NCI-H1092 (cell line): ENCODE measurements at places on chromosomes 3 and 15.

- DNase-seq: no peak
These were observed 213.1 kb downstream of the FOXP1 start for GRCh38 chr3:71370467-71370866.

- DNase-seq: no peak
These were observed 75.3 kb downstream of the TMEM108 start for GRCh38 chr3:133113526-133113925.

- DNase-seq: no peak
These were observed 103.1 kb downstream of the LRIG1 start for GRCh38 chr3:66397745-66398144.

DNA sequence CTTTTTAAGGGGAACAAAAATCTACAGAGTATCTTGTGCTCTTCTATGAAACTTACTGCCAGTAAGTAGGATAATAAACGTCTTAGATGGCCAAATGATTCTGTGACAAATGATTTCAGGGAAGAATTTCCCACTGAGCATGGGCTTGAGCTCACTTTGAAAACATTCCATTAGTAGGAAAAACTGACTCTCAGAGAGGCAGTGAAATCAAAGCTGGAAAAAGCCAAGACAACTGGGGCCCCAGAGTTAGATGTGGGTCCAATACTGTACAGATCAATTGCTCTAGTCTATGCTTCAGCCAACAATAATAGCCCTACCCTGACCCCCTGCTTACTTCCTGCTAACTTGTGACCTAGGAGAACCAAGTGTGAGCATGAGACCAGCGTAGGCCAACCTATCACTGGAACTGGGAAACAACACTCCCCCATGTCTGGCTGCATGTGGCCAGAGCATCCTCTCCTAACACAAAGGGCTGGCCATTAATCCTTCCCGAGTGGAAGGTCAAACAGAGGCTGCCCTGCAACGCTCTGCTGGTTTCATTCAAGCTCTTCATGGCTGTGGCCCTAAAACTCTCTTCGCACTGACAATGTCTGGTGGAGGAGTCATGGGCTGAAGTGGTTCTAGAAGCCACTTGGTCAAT is 68.8 kb downstream of the FOXB1 start:
- DNase-seq: no peak

DNA sequence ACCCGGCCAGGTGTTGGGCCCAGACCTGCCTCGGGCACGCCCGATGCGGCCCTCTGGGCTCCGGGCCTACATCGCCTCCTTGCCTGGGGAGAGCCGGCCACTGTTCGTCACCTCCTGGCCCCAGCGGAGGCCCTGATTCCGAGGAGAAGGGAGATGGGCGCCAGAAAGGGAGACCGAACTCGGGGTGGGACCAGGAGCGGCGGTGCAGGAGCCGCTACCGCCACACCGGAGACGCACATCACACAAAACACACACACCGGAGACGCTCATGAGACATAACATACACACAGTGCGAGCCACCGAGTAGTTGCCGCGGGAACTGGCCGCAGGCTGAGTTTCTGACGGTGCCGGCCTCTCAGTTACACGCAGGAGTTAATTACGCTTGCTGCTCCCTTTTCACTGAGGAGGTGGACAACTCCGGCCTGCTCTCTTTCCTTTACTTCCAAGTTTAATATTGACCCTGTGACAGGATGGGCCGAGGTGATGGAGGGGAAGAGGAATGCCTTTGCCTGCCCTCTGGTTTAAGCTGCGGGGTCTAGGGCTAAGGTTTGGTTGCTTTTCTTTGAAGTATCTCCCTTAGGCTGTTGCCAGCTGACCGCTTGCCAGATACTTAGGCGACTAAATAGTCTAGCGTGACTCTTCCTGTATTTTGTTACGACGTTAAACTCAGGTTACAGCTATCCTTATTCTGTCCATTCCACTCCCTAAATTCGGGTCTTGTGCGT is 570 bp downstream of the PCNP start:
- peak; percentile 58 for DNase-seq

DNA sequence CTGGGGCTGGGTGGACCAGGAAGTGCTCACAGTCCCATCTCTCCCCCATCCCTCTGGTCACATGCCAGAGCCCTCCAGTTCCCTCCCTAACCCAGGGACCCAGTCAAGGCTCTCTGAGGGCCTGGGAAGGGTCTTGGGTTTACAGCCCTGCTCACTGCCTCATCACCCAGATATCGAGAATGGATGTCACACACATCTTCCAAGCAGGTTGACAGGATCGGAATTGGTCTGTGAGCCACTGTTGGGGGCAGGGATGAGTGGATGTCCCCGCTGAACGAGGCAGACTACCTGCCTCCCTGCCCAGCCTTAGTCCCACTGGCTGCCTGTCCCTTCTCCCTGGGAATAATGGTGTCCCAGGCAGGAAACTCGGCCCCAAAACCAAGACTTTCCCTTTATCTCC is 20.0 kb upstream of the GOLGA6C start:
- no peak for DNase-seq

GRCh38 chr3:182671541-182671940 is 121.8 kb upstream of the ATP11B start:
- no peak for DNase-seq

GRCh38 chr15:31272558-31273257 is 53.9 kb upstream of the KLF13 start:
- no peak for DNase-seq

GRCh38 chr15:40439960-40440742 is 602 bp upstream of the BAHD1 start:
- DNase-seq: no peak

GRCh38 chr15:33846862-33847261 is 121.4 kb upstream of the CHRM5 start:
- no peak for DNase-seq

- no peak for DNase-seq
These were observed 5.2 kb downstream of the NKTR start for GRCh38 chr3:42605546-42606173.

DNA sequence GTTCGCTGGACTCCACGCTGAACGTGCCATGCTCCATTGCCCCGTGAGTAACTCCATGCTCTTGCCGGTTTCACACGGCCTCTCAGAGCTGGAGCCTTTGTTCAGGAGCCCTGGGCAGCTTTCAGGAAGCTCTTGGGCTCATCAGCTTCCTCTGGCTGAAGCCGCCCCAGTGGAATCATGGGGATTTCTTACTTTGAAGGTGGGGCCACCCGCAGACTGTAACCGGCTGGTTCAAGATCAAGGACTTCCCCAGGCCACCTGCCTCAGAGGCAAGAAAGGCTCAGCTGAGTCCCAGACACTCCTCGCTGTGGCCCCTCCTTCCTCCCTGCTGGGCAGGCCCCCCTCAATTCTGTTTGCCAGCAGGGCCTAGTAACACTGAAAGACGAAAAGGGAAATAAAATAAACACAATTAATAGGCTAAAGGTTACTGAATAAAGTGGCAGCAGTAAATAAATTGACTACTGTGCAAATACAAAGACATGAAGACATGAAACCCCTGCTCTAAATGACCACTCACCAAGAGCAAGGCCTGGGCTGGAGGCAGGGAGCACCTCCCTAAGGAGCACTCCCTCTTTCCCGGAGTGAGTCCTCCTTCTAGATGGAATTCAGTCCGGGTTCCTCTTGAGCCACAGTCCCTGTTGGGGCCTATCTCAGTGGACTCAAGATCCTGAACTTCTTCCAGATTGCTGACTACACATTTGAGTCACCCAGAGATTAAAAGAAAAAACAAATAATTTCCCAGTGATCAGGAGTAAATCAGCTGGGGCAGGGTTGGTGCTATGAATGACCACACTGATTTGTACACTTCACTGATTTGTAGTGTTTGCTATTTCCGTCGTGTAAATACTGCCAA is 51.0 kb downstream of the ZDHHC19 start:
- DNase-seq: no peak

DNA sequence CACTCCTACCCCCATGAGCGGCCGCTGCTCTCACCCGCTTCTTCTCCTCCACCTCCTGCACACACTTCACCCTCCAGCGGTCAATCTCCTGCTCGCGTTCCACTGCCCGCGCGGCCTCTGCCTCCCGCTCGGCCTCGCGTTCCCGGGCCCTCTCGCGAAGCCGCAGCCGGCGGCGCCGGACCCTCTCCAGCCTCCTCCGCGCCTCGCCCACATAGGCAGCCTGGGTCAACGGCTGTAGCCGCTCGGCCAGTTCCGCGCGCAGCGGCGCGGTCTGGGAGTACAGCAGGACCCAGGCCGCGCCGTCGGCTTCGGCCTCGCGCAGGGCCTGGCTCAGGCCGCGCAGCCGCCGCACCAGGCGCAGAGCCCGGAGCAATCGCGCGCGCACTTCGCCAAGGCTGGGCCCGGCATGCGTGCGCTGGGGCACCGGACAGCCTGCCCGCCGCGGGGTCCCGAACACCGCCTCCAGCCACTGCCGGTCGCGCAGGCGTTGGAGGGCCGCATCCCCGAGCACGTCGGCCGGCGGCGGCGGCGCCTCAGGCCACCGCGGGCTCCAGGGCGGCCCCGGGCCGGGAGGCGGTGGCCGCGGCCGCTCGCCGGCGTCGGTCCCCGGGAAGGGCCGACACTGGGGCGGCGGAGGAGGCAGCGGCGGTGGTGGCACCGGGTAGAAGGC is 595 bp downstream of the PDCD7 start:
- no peak for DNase-seq

DNA sequence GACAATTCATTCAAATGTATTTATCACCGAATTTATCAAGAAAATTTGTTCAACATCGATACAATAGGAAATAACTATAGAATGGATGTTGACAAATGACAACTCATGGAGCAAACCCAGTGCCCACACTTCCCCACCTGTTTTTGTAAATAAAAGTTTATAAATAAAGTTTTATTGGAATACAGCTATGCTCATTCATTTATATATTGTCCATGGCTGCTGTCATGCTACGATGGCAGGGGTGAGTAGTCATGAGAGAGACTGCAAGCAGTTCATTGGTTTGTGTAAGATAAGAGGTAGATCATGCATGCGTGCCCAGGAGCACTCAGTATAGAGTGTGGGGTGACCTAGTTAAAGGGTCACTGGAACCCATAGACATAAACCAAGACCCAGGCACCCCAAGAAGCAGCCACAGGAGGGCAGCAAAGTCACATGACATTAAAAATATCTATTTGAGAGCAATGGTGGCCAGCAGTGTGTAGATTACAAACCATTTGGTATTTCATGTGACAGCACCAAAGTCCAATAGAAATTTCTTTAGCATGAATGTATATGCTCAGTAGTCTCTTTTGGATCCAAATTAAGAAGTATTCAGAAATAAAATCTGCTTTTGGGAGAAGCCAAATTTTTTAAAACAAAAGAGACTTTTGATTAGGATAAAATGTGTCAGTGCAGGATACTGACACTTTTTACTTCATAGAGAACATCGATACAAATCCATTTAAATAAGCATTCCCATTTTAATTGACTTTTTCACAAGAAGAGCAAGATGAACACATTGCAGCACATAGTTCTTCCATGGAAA is 794.8 kb downstream of the MCTP2 start:
- peak; percentile 2 for DNase-seq

DNA sequence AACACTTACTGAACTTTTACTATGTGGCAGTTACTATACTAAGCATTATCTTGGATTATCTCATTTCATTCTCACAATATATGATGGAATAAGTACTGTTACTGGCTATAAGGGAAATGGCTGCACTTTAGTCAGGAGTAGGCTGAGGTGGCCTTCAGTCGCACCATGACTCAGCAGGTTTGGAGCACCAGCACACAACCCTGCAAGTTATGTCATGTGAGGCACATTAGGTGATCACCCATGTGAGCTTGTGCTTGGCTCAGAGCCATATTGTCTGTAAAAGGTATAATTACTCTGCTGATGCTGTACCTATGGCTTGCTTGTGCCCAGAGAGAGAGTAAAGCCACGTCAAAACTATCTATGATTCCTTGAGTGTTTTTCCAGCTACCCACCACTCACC is 54.1 kb upstream of the TIPARP start:
- DNase-seq: no peak

GRCh38 chr3:12579456-12579855 is 22.6 kb downstream of the MKRN2 start:
- no peak for DNase-seq

DNA sequence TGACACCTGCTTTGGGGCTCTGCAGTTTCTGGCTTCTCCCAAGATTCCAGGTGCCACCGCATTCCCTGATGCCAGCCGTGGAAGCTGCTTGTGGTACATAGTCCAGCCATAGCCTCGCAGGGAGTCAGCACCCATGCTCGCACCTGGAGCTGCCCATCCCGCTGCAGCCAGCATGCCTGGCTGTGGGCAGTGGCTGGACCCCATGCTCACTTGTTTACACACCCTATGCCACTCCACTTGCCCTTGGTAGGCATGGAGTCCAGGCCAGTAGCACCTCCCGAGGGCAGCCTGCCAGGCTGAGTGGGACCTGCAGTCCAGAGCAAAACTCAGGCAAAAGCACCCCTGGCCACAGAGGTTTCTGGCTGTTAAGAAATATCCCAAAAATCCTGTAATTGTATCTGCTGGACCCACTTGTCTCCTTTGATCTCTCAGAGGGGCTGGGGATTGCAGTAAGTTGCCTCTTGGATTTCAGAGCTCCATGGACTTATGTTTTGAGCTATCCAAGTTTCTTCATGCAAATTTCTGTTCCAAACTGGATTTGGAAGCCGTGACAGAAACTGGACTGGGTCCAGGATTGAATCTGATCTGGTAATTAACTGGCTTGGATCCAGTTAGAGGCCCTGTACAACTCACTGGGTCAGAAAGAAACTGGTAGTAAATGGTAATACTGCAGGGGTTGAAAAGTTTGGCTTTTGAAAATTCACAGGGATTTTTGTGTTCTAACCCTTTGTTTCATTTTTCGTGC is 149.3 kb downstream of the FMN1 start:
- no peak for DNase-seq

DNA sequence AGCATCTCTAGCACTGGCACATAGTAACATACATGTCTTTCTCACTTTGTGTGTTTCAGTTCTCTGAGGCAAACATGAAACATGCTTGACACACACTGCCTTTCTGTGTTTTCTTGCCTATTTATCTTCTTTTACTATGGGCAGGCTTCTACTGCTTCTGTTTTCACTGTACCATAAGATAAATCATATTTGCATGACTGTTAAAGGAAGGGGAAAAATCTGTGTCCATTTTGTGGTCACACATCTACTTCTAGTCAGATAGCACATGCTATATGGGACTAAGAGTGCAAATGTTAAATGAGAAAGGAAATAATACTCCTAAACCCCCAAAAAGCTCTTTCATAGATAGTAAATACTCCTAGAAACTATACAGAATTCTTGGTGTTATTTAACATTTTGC is 386.4 kb downstream of the ZBTB20 start:
- no peak for DNase-seq

GRCh38 chr3:112233083-112233482 is 60.9 kb downstream of the SLC9C1 start:
- DNase-seq: no peak

- DNase-seq: peak; percentile 27
These were observed at the start of gene DIS3L for GRCh38 chr15:66293419-66294156. Gene DIS3L (plus strand): TSS chr15:66293568. CDS start chr15:66293597, 29 bp downstream.

GRCh38 chr3:175493301-175493700 is 634.2 kb downstream of the NAALADL2 start:
- DNase-seq: no peak

GRCh38 chr15:81454024-81454423 is 80.0 kb upstream of the TMC3 start:
- DNase-seq: no peak

- DNase-seq: no peak
These were observed 646.4 kb upstream of the ADAMTS9 start for GRCh38 chr3:65334045-65334665.
